ENCODE measurements at places on chromosomes 7 and 10.

DNA sequence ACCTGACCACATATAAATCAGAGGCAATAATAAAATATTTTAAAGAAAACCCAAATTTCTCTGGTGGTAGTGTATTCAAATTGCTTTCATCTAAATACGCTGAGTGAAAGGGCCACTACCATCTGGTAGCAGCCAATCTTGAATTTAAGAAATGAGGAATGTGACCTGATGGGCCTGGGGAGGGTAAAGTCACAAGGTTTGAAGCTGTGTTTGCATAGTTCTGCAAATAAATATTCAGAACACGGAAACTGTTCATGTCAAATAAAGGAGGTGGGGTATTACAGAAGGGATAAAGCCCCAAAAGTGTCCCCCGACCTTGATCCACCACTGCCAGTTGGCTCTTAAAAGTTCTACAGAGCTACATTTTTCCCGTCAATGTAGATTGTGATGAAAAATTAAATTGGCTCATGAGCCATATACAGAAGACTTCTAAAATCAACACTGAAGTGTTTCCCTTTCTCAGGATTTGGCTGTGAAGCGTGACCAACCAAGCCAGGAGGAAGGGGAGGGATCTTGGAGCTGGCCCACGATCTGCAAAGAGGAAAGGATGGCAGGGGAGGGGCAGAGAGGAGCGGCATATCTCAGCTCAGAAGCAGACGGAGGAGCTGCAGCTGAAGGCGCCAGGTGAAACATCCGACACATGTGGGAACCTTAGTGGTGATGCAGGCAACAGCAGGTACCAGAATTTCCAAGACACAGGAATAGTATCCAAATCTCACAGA is 39.6 kb downstream of the MPP7 start:
- DNase-seq: no peak

GRCh38 chr10:1151076-1152033 is 95.2 kb downstream of the WDR37 start:
- DNase-seq: no peak

DNA sequence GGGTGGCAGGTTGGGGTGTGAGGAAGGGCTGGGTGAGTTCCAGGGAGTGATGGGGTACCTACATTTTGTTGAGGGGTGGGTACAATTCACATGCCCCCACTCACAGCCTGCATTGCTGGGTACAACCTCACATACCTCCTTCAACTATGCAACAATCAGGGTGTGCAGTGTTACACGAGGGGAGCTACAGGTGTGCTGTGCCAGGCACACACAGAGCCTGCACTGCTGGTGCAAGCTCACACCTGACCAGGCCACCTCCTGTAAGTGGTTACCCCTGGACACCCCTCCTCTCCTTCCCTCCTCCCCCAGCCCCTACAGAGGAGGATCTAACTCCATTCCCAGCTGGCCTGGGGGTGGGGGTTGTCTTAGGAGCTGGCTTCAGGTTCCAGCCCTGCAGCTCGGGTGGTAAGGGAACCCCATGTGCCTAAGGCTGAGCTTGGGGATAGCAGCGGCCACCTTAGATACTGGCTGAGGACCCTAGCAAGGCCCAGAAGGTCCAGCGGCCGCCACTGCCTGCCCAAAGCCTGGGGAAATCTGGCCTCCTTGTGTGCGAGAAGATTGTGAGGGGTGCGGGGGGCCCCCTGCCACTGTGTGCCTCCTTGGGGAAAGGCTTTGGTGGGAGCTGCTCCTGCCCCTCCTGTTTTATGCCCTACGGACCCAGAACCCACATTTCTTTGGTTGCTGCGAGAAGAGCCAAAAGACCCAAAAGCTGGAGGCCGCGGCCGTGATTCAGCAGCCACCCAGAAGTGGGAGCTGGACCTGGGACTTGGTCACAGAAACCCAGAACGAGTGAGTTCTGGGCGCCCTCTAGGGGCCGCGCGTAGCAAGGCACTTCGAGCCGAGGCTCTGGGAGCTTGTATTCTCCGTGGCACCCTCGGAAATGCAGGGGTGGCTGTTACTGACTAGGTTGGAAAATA is 10.8 kb downstream of the TLX1 start:
- DNase-seq: peak; percentile 72

GRCh38 chr7:35030848-35031247 is 6.4 kb downstream of the DPY19L1 start:
- DNase-seq: no peak

- no peak for DNase-seq
These were observed 110.1 kb downstream of the JMJD1C start for GRCh38 chr10:63355682-63356081.

- DNase-seq: no peak
These were observed 542.3 kb upstream of the NRP1 start for GRCh38 chr10:33876584-33877400.

- DNase-seq: no peak
These were observed 818.5 kb downstream of the XPNPEP1 start for GRCh38 chr10:109104806-109105205.

DNA sequence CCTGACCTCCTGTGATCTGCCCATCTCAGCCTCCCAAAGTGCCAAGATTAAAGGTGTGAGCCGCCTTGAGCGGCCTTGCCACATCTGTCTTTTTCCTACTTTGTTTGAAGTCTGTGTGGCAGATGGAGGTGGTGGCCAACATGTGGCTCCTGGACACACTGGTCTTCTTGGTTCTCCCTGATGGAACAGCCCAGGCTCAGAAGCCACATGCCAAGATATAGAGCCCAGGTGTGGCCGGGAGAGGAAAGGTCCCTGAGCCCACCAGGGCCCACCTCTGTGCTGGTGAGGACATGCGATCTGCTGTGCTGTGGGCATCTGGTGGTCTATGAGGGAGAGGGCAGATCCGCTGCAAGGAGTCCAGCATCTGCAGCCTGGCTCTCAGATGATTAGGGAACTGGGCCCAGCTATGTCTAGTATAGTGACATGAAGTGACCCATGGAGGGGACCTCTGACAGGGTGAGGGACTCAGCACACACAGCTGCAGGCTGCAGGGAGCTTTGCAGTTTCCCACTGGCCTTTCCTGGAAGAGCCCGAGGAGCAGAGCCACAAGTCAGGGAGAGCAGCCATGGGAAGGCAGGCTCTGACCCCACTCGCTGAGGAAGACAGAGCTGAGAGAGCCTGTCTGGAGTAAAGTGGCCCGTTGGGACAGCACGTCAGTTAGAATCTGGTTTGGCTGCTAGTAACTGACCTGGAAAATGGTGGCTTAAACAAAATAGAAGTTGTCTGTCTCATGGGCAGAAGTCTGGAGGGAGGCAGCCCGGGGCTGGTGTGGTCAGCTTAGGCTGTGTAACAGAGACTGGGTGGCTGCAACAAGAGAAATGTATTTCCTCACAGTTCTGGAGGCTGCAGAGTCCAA is 25.9 kb downstream of the ADCY1 start:
- no peak for DNase-seq

GRCh38 chr10:101228153-101228965 is 904 bp downstream of the LBX1 start:
- no peak for DNase-seq

GRCh38 chr7:150648353-150649079 is 16.3 kb upstream of the GIMAP6 start:
- DNase-seq: no peak

- no peak for DNase-seq
These were observed 114.9 kb upstream of the ZEB1 start for GRCh38 chr10:31204090-31204489.

DNA sequence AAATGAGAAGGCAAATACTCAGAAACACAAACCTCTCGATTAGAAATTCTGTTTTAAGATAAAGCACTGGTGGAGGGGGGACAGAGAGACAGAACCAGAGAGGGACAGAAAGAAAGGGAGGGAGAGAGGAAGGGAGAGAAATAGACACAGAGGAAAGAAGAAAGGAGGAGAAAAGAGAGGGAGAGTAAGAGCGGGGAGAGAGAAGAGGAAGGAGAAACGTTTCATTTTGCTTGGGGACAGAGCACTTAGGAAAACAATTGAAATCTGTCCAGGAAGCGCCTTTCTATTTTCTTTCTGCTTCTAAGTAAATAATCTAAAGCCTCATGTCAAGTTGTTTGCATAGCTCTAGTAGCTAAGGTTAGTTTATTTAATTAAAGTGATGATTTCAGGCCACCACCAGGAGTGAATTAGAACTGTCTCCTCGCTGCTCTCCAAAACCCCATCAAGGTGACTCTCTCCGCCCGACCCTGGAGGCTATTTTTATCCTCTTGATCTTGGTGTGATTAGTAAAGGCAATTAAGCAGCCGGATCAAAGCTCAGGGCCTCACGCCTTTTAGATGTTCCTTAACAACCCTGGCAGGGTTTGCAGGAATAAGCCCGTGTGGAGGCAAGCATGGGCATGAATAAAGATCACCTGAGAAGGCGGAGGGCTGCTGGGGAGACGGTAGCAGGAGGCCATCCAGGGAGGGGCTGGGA is 73.4 kb upstream of the INSIG1 start:
- no peak for DNase-seq

DNA sequence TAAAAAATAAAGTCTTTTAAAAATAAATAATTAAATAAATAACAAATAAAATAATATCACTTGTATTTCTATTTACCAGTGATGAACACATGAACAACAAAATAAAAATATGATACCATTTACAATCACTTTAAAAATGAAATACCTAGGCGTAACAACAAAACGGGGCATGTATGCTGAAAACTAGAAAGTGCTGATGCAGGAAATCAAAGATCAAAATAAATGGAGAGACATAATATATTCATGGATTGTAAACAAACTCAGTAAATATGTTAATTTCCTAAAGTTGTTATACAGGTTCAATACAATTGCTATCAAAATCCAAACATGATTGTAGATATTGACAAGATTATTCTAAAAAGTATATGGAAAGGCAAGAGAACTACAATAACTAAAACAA is 19.2 kb upstream of the SFTPA2 start:
- no peak for DNase-seq

- peak; percentile 35 for DNase-seq
These were observed 204.7 kb downstream of the DGKI start for GRCh38 chr7:137642031-137642430.

- DNase-seq: no peak
These were observed 98.5 kb downstream of the SLIT1 start for GRCh38 chr10:97087296-97087695.

DNA sequence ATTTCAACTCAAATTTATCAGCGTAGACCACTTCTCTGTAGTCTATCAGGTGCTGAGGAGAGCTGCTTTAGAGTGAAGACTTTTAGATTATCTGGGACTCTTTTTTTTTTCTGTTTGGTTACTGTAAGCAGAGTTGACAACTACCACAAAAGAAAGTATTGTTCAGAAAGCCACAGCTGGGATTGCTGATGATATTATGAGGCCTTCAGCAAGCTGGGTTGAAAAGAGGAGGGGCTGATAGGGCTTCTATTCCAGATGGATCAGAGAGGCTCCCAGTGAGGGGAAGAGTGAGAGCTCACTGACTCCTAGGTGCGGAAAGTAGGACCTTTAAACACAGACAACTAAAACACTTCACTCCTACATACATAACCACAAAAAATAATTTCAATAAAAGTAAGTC is 188.5 kb upstream of the FERD3L start:
- DNase-seq: no peak

GRCh38 chr10:20105236-20105635 is 289.0 kb downstream of the PLXDC2 start:
- DNase-seq: no peak

GRCh38 chr10:71084818-71085126 is 127.6 kb upstream of the UNC5B start:
- no peak for DNase-seq

DNA sequence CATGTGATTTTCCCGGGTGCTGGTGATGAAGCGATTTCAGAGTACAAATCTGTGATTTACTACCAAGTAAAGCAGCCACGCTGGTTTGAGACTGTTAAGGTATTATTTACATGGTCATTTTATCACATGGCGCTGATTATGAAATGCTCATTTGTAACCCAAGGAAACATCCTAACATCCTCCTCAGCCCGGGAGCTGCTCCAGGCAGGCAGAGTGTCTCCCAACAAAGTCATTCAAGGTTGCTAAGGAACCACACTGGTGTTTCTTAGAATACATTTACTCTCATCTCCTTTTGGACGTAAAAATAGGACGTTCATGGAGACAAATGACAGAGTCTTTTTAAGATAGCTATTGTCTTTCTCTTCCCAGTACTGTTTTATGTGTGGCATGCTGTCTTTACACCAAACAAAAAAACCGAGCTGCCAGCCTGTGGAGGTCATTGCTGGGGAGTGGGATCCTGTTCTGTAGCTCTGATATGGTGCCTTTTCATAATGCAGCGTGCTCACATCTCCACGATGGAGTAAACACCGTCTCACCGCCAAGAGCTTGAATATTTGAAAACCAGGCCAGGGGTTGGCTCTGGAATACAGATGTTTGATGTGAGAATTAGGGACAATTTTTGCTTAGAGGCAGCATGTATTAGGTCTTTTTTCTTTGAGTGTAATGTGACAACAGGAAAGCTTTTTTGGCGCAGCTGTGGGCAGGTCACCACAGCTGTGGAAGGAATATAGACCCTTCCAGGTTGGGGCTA is 119.6 kb downstream of the DOCK1 start:
- no peak for DNase-seq

- DNase-seq: no peak
These were observed 228.2 kb downstream of the PTEN start for GRCh38 chr10:88091490-88092061.

Measured in HFFc6 (cell line).